ENCODE measurements at places on chromosomes 2 and 18.

GRCh38 chr2:67670747-67671183, 273.6 kb downstream of the ETAA1 start:
- DNase-seq, result no peak

DNA sequence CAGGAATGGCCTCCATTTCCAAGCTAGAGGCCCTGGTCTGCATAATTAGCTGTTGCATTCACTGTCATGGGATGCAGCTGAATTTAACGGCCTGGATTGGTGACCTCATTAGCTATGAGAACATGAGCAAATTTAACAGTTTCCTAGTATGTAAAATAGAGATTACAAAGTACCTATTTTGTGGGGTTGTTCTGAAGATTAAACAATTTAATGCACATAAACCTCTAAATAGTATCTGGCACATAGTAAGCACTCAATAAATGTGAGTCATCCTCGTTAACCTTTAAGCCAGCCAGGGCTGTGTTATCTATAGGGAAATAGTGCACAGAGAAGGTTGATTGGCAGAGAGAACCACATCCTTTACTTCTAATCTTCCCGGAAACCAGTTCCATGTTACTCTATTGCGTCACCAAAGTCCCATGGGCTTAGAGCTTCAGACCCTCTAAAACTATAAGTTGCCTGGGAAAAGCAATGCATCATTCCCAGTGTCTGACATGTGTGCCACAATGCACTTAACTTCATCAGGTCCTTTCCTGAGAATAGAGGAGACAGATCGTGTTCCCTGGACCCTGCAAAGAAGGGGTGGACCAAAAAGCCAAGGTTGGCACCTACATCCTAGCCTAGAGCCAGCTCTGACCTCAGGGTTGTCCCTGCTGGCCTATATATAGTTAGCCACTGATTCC, 196.5 kb downstream of the LNPK start:
- peak; percentile 4 for DNase-seq

DNA sequence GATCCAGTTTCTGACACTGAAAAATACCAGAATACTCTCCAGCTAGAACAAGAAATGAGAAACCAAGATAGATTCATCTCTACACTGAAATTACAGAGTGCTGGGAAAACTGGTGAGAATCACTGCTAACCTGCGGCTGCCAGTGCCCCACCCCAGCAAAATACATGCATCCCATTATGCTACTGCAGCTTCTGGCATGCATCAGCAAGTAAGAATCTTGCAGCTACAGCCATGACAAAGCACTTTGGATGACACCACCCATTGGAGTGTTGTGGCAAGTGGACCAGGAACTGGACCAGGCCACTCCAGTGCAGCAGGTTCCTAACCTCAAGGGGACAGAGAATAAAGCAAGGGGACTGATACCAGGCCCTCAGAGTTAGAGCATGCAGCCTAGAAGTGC, 378.8 kb upstream of the ETAA1 start:
- DNase-seq, result no peak

DNA sequence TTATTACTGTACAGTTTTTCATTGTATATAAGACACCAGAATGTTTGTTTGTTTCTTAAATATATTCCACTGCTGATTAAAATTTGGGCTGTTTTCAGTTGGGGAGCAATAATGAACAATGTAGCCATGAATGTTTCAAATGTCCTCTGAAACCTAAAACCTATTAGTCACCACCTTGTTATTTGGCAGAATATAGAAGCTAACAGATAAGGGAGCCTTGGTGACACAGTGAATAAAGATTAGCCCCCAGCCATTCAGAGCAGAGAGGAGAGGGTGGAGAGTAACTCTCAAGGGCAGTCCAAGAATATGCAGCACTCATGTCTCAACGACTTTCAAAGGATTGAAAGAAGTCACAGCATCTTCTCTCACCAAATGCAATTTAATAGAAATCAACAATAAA, 43.1 kb upstream of the ATP8B1 start:
- peak; percentile 87 for DNase-seq

DNA sequence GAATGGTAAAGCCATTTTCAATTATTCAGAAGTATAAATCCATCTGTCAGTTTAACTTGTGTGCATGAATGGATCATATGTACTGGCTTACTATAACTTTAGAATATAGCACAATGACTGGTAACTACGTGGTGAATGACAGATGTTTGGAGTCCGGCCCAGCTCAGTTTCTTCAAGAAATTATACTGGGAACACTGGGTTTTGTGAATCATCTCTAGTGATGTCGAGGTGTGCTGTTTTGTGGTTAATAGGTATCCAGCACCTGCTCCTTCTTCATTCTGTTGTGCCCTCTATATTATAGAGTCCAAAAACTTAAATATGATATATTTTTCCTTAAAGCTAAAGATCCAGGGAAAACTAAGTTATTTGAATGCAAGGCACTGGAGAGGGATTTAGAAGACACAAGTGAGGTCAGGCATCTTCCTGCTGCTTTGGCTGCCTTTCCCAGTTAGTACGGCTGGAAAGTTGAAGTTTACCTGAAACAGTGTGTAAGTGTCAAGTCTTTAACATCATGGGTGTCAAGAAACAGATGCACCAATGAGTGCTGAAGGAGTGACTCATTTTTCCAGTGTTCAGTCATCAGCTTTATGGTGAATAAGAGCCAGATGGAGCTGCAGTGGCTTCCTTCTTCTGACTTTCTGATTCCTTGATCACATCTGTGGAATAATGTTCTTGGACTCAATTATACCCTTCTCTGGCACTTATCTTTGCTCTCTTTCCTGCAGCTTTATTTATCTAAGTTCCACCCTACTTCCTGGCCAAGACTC, 1079.5 kb upstream of the CELF4 start:
- no peak for DNase-seq

DNA sequence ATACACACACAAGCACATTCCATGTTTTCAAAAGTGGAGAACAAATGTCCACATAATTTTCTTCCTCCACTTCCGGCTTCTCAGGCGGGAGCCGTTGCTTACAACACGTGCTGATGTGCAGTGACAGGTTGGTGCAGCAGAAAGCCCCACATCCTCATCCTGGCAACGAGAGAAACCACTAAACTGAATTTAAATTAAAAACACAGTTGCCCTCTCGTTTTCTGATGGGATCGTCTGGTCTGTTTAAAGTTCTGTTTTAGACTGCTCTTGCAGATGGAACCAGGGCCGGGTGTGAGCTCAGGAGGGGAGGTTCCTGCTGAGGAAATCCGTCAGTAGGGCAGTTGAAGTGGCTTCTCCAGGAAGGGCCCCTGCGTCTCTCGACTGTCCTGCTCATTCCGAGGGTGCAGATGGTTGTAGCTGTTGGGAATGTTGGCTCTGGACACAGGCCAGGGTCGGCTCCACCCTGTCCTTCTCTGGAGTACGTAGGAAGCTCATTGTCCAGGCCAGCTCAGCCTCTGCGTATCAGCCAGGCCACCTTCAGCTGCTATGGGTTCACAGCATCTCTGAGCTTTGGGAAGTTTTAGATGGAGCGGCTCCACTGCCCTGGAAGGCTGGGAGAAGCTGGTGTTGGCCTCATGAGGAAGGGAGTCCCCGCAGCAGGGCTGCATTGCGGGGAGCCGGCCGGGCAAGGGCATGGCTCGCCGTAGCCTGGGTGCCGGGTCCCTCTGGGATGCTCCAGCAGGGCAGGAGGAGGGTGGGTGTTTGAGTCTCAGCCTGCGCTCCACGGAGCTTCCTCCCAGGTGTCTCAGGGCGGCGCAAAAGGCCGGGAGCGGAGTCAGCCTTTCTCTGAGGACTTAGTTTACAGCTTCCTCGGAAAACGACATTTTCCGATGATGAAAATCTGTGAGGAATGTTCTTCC, 58.3 kb downstream of the NFATC1 start:
- DNase-seq, result peak; percentile 47

- DNase-seq, result no peak
Observed at GRCh38 chr2:129753261-129753660, 226.2 kb upstream of the RAB6C start.

DNA sequence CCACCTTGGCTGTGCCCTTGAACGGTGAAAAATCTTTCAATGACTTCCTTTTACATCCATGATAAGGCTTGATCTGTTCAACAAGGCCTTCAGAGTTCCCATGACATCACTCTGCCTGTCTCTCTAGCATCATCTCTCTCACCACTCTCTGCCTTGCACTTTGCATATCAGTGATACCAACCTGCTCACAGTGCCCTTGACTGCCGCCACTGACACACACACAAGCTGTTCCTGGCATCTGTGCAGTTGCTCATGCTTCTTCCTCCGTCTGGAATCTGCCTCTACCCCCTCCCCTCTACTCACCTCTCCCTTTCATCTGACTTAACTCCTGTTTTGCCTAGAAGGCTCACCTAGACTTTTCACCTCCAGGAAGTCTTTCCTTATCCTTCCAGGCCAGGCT, 79.1 kb upstream of the SEC11C start:
- DNase-seq, result no peak

DNA sequence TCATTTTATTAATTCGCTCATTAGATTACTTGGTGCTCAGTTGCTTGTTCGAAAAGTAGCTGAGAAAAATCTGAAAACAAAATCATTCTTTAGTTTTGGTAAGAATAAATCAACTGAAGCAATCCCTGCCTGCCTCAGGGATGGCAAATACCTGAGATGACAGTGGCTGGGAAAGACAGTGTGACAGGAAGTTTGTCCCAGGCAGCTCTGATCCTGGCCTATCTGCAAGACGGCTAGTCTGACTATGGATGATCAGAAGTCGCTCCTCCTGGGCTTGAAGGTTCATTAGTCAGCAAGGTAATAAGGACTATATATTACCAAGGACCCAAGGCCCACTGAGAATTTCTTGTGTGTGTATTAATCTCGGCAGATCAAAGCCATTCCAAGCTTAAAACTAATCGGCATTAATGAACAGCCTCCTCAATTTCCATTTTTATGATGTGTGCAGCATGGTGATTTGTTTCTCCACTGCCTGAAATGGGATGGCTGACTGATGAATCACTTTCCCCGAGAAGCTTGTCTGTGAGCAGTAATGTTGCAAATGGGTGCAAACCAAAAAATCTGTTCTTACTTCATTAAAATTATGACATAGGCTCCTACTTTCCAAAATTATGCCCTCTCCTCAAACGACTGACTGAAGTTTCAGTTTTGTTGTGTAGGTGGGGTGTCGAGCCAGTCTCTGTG, 199.9 kb downstream of the ACTR3 start:
- no peak for DNase-seq

DNA sequence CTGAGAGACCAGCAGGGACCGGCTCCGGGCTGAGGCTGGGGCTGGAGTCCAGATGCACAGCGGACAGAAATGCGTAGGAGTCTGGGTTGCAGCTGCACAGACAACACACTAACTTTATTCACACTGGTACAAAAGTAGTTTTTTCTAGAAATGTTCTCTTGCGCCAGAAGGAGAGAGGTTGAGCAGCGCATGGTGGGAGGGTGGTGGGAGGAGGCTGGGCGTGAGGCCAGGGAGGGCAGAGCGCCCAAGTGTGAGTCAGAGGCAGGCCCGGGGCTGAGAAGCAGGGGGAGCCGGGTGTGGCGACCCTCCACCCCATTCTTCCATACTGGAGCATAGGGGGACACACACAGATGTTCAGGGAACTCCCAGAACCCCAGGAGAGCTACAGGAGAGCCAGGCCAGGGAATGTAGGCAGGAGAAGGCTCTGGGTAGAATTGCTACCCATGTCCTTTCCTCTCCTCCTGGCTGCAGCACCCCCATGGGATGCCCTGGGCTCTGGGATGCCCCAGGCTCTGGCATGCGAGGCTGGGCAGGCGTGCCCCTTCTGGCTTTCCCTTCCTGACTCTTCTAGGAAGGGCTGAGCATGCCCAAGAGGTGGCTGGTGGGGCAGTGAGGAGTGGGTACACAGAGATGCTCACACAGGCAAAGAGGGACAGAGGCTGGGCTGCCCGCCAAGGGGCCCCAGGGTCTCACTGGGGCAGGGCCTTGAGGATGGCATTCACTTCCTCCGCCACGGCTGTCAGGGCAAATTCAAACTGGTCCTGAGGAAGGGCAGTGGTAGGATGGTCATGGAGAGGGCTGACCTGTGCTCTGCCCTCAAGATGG, 10.6 kb downstream of the DNAJB2 start:
- peak; percentile 98 for DNase-seq

GRCh38 chr2:128269990-128270671, 48.5 kb downstream of the HS6ST1 start:
- no peak for DNase-seq
